ENCODE measurements at places on chromosomes 7 and 10. TPM values are rescaled to one million over a fixed set of nuclear protein-coding genes. Genes with fewer than 3 reads are reported as not detected.

Gene GARS1
- 424 TPM for total RNA-seq

Gene MPP7
- not detected for total RNA-seq

Gene TRIM74
- total RNA-seq, result not detected

Gene ARHGAP21
- total RNA-seq, result 81.4 TPM

Gene SLC26A3
- total RNA-seq, result not detected

Gene COL17A1
- 0.36 TPM for total RNA-seq

Gene ANKRD7
- total RNA-seq, result not detected

Gene MYH16
- not detected for total RNA-seq

Data from cardiac atrium fibroblast (primary cell).